ENCODE measurements at places on chromosomes 13 and 19. TPM values are rescaled to one million over a fixed set of nuclear protein-coding genes. Genes with fewer than 3 reads are reported as not detected.

Gene GDF15
- total RNA-seq = 20.4 TPM

Gene CGB8
- 0.25 TPM for total RNA-seq

Gene UBE2S
- total RNA-seq = 400 TPM

Gene IL27RA
- total RNA-seq = 6.7 TPM

Gene MIR17HG
- total RNA-seq = 1.3 TPM

Gene CYP2F1
- total RNA-seq = not detected

Gene MCEMP1
- not detected for total RNA-seq

Gene CADM4
- total RNA-seq = 39.2 TPM

Gene ZSCAN4
- total RNA-seq = not detected

Gene KIR2DL1
- not detected for total RNA-seq
